HT1080 (cell line): ENCODE measurements at places on chromosomes 2 and 18. TPM values are rescaled to one million over a fixed set of nuclear protein-coding genes. Genes with fewer than 3 reads are reported as not detected.

DNA sequence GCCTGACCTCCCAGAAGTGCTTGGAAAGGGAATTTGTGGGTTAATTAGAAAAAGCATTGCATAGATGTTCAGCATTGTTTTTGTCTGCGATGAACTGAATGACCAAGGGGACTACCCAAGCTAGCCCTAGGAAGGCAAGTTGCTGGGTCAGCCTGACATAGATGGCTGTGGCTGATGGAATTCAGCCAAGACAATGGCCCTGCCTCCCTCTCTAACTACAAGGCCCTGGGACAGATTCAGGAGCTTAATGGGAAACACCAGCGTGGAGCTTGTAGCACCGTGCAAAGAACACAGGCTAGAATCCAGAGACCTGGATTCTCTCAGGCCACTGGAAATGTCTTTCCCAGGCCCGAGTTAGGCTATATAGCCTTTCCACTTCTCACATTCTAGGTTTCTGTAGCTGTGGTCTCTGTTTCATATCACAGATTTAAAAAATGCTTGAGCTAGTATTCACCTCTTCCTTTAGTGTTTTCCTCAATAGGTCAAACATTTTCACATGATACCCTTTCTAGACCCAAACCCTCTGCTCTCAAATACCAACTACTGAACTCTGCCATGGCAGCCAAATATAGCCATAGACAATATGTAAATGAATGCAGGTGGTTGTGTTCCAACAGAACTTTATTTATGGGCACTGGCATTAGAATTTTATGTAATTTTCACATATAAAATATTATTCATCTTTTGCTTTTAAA lies 294.3 kb upstream of the MEX3C start:
- no peak for DNase-seq

GRCh38 chr18:38453880-38454279 lies 888.3 kb upstream of the CELF4 start:
- no peak for DNase-seq

- no peak for DNase-seq
Observed at GRCh38 chr2:138713504-138713903, 66.7 kb downstream of the NXPH2 start.

DNA sequence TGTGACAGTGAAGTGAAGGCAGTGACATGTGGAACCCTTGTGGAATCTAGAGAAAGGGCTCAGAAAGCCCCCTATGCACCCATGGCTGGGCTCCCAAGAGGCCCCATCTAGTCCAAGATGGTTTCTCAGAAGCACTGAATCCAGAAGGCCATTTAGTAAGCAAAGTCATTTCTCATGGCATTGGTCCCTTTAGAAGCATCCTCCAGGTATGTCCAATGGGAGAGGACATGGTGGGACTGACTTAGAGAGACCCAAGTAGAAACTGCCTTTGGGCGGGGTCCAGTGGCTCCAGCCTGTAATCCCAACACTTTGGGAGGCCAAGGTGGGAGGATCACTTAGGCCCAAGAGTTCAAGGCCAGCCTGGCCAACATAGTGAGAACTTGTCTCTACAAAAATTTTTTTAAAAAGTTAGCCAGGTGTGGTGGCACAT lies 72.5 kb upstream of the RMDN2 start:
- no peak for DNase-seq

GRCh38 chr2:145769011-145769716 lies 1249.2 kb upstream of the ZEB2 start:
- DNase-seq = no peak

DNA sequence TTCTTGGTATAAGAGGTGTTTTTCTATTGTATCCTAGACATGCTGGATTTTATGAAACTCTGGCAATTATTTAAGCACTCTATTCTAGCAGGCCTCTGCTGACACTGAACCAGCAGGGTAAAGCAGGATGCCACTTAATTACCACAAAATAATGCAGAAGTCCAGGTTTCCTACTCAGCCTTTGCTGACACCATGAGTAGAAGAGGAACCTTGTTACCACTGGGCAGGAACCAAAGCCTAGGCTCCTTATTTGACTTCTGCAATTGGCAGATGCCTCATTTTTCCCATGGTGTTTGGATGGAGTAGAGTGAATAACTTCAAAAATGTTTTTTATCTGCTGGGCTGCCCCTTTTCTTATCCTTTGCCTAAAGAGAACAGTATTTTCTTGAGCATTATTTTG lies 60.8 kb downstream of the THNSL2 start:
- DNase-seq = no peak

DNA sequence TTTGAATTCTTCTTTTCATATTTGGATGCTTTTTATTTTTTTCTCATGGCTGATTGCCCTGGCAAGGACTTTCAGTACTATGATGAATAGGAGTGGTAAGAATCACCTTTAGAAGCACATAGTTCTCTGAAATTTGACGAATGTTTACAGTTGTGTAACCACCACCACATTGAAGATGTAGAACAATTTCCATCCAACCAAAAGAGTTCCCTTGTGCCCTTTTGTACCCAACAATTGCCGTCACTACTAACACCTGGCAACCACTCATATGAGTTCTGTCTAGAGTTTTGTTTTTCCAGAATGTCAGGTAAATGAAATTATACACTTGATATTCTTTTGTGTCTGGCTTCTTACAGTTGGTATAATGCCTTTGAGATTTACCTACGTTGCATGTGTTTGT lies 28.7 kb upstream of the SLC16A14 start:
- no peak for DNase-seq

DNA sequence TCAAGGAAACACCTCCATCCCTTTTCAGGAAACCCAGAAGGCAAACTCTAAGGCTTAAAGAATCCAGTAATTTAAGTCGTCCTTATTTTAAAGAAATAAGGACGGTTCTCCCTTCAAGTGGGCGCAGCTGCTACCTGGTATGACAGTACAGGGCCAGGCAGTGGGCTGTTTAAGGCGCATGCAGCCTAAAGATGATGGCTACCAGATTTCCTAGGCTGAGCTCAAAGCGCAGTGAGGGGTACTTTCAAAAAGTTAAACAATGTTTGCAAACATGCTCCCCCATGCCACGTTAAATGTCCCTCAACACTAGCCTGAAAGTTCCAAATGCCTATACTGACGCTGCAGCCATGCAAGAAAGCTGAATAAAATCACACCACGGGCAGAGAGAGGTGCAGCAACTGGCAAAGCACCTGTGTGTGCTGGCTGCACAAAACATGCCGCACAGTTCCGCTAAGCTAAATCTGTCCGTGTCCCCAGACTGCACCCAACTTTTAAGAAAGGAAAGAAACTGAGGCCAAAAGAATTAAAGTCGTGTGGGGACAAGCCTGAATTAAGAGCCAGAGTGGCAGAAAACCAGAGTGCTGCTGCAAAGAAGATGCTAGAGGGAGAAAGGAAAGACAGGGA lies 583 bp downstream of the HIBCH start:
- peak; percentile 12 for DNase-seq

DNA sequence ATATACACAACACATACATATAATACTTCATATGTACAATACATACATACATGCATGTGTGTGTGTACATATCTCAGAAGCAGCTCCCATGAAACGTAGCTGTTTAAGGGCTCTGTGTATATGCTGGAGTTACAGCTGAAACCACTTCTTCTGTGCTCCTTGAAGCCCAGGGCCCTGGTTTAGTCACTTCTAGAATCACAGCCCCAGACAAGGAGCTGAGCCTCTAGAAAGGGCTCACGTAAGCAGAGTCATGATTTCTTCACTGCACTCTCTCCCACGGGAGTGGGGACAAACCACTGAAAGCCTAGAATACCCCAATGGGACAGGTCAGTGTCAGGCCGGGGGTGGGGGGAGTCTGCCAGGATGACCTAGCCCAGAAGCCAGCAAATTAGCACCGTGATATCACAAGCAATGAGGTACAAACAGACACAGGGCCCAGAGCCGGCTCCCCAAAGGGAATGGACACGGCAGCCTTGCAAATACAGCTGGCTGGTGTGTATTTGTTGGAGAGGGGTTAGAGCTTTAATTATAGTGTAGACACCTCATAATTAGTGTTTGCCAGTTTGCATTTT lies 90.3 kb downstream of the C1QL2 start:
- DNase-seq = no peak

DNA sequence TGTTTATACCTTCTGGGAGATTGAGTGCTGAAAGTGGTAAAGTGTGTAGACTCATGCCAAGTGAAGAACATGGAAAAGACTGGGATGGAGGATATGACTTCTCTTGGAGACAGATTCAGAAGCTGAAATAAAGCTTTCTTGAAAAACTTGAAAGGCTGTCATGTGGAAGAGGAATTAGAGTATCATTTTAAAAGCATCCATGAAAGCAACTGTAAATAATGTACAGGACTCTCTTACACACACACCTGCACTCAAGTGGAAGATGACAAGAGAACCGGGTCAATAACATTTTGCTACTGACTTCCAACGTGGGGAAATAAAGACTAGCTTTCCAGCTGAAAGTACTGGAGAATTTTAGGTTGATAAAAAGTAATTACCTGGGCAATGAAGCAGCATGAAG lies 658.2 kb downstream of the TDRD15 start:
- no peak for DNase-seq

Gene NTSR2
- total RNA-seq = not detected in 2 replicates

Gene MGAT5
- 31.5 and 37.5 TPM in 2 replicates for total RNA-seq

Gene RNF125
- total RNA-seq = 2.1 and 2.3 TPM in 2 replicates

Gene POTEJ
- total RNA-seq = not detected in 2 replicates

Gene FHOD3
- total RNA-seq = 43.0 and 47.1 TPM in 2 replicates

Gene ALPG
- total RNA-seq = not detected in 2 replicates
